Hindlimb muscle (tissue), 1 donor: ENCODE measurements at places on chromosomes 16 and 17. TPM values are rescaled to one million over a fixed set of nuclear protein-coding genes. Genes with fewer than 3 reads are reported as not detected.

- DNase-seq = no peak
Measured at GRCh38 chr16:66574531-66574930, 4.7 kb upstream of the CMTM2 start.

DNA sequence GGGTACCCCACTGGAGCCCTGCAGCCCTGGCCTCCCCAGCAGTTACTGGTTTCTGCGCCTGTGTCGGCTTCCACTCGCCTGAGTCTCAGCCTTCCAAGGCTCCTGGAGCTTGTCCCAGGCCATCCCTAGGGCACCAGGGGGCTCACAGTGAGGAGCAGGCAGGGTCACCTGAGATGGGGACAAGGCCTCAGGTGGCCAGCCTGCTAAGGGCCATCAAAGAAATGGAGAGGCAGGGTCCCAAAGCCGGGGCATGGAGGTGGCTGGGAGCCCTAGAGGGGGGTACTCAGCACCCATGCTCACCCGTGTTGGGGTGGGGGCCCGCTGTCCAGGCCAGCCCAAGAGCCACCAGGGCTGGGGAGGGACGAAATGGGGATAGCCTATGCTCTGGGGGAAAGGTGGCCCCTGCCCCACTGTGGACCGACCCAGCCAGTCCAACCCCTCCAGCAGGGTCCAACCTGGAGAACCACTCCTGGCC is 1.3 kb downstream of the FASN start:
- no peak for DNase-seq

- no peak for DNase-seq
Measured at GRCh38 chr16:26491101-26491670, 575.5 kb upstream of the C16orf82 start.

GRCh38 chr16:79381603-79382042 is 218.9 kb downstream of the MAF start:
- DNase-seq = no peak

DNA sequence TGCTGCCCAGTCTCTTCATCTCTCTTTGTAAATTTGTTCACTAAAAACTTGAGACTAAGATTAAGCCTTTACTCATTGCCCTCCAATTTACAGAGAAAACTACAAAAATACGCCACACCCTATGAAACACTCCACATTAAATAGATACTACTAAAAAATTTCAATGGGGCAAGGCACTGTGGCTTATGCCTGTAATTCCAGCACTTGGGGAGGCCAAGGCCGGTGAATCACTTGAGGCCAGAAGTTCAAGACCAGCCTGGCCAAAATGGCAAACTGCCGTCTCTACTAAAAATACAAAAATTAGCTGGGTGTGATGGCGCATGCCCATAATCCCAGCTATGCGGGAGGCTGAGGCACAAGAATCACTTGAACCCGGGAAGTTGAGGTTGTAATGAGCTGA is 3.8 kb downstream of the UBE2O start:
- no peak for DNase-seq

- DNase-seq = no peak
Measured at GRCh38 chr17:76679239-76679638, 31.5 kb downstream of the MXRA7 start.

DNA sequence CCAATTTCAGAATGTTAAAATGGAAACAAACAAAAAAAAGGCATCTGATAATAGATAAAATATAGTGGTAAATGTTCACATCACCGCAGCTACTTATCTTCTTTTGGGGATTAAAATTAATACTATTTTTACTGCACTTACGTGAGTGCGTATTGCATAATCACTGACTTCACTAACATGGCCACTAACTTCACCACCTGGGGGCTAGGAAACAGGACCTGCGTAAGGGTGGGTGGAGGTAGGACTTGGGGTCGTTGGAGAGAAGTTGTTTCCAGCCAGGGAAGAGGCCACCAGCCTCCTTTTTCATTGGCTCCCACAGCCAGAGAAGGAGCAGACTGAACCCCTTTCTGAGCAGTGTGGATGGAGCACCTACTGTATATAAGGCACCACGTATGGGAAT is 166.4 kb downstream of the SALL1 start:
- DNase-seq = no peak

DNA sequence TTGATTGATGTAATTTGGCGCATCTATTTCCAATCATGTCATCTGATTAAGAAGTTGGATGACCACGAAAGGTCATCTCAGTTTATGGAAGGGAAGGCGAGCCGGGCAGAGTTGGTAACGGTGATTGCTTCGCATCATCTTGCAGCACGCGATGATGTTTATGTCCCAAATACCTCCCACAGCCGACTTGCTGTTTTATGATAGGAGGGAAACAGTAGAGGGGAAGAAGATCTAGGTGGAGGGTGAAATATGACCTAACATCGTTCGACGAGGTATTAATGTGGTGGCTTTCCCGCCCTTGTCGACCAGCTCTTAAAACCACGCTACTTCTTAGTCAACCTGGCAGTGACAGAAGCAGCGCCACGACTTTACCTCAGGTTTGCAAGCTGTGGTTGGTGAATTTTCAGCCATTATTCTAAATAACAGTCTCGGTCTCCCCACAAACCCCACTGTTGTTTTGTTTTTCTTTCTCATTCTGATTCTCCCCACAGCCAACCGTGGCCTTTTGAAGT is 805 bp upstream of the TANC2 start:
- DNase-seq = no peak

Gene MMP28
- 4.5 TPM for polyA plus RNA-seq

Gene IRX3
- polyA plus RNA-seq = 12.3 TPM

Gene CAMKK1
- polyA plus RNA-seq = 9.3 TPM
